Fibroblast of villous mesenchyme (primary cell): ENCODE measurements at places on chromosomes 3 and 15. TPM values are rescaled to one million over a fixed set of nuclear protein-coding genes. Genes with fewer than 3 reads are reported as not detected.
A peak's percentile ranks its signal among the peaks of the same experiment; 100 is the strongest.

DNA sequence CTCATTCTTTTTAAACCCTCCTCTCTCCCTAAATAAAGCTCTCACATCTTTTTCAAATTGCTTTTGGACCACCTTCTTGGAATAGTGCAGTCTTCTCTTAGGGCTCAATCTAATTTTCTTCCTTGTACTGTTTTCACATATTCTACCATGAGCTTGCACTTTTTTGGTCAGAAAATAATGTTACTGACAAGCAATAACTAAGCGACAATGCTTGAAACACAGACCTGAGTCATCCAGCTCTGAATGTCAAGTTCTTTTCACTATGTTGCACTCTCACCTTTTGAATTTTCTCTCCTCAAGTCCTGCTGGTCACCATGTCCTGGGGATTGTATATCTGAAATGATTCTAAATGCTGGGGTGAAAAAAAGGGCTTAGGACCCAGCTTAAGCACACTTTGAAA, 8.9 kb downstream of the TNFAIP8L3 start:
- no peak for DNase-seq

- DNase-seq = peak; percentile 87
Measured at GRCh38 chr3:127747751-127748521, 74.4 kb downstream of the MGLL start.

GRCh38 chr15:79067969-79068368, 22.6 kb downstream of the RASGRF1 start:
- no peak for DNase-seq

GRCh38 chr3:25038271-25038670, 389.8 kb upstream of the RARB start:
- DNase-seq = no peak

- DNase-seq = no peak
Measured at GRCh38 chr3:48478626-48479555, 25.1 kb downstream of the SHISA5 start.

GRCh38 chr3:145243875-145244274, 917.1 kb downstream of the PLOD2 start:
- peak; percentile 84 for DNase-seq

- peak; percentile 76 for DNase-seq
Measured at GRCh38 chr15:80643431-80643951, 51.6 kb upstream of the ABHD17C start.

SNX22 gene
- total RNA-seq = under 0.01 and 0.32 TPM in 2 replicates

MESP1 gene
- under 0.01 TPM in 2 replicates for total RNA-seq
